GM23248 (cell line): ENCODE measurements at places on chromosomes 1 and 21.
A peak's percentile ranks its signal among the peaks of the same experiment; 100 is the strongest.

DNA sequence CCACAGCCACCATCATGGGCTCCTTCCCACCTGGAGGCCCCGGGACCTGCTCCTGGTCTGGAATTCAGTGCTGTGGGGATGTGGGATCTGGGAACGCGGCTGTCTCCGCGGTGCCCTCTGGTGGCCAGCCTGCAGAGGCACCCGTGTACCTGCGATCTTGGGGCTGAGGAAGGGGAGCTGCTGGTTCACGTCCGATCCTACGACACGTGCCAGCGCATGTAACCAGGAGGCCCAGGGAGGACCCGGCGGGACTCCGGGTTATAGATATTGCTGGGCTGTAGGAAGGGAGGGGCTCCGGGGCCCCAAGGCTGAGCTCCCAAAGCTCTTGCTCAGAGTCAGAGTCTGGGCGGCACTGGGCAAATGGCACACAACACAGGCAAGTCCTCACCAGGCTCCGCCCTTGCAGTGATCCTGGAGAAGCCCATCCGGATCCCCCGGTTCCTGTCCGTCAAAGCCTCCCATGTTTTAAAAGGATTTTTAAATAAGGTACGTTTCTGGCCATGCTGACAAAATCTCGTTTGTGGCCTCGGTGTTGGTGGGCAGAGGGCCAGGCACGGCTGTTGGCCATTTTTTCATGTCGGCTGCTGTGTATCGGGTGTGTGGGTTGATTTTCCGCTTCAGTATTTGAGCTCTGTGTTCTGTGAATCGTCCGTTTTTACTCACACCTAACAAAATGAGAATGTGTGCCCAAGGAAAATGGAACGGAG lies 20.1 kb downstream of the FAAP20 start:
- no peaks in the 10 kb centered on the region for H3K27me3 ChIP-seq
- no peaks in the 10 kb centered on the region for H3K36me3 ChIP-seq
- peak overlapping the region; percentile 72 for H3K4me3 ChIP-seq
- DNase-seq: peak; percentile 80
- H3K4me1 ChIP-seq: peaks cover 5% of the 10 kb centered on the region; the same call in 1 of the 2 replicates

GRCh38 chr1:17557986-17558385 lies 18.5 kb downstream of the ARHGEF10L start:
- no peak overlapping the region for H3K4me3 ChIP-seq
- DNase-seq: no peak
- H3K36me3 ChIP-seq: no peaks in the 10 kb centered on the region
- peaks cover 48% of the 10 kb centered on the region for H3K4me1 ChIP-seq
- no peak overlapping the region for H3K27ac ChIP-seq
- H3K27me3 ChIP-seq: no peaks in the 10 kb centered on the region

GRCh38 chr1:109508001-109508872 lies 1.3 kb downstream of the AMIGO1 start:
- H3K4me3 ChIP-seq: no peak overlapping the region
- peaks cover 4% of the 10 kb centered on the region; the same call in 1 of the 2 replicates for H3K4me1 ChIP-seq
- no peak for DNase-seq
- no peaks in the 10 kb centered on the region for H3K36me3 ChIP-seq

DNA sequence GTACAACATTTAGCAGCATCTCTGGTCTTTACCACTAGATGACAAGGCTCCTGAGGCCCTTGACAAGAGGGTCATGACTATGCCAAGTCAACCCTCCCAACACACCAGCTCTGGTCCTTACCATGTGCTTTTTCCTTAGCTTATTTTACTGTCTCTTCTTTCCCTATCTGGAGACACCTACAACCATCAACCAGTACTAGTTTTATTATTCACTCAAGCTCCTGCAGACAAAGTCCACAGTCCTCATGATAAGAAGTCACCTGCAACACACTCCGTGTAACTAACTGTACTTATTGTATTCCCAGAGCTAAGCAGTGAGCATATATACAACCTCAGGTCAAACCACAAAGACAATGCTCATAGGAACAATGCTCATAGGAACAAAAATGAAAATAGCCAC lies 15.3 kb downstream of the PABPC4 start:
- no peak overlapping the region for H3K27ac ChIP-seq
- H3K27me3 ChIP-seq: no peaks in the 10 kb centered on the region
- 0 out of 2 replicates have a peak, but pooled peaks cover 3% of the 10 kb centered on the region for H3K4me1 ChIP-seq
- no peak for DNase-seq

DNA sequence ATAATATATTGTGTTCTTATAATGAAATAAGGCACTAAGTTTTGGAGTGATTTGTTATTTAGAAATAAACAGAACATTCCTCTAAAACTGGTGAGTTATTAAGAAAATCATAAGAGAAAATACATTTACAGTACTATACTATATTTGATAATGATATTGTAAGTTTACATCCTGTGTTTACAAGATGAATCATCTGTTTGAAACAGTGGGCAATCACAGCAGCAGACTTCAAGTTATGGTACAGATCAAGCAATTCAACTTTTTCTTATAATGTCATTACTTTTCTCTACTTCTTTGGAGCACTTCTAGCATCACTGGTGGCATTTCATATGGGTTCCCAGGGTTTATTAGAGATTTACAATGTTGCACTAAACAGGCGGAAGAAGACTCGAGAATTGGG lies 86.5 kb upstream of the BRINP3 start:
- H3K4me3 ChIP-seq: no peak overlapping the region
- H3K4me1 ChIP-seq: no peaks in the 10 kb centered on the region
- H3K36me3 ChIP-seq: no peaks in the 10 kb centered on the region
- DNase-seq: no peak
- no peaks in the 10 kb centered on the region for H3K27me3 ChIP-seq

DNA sequence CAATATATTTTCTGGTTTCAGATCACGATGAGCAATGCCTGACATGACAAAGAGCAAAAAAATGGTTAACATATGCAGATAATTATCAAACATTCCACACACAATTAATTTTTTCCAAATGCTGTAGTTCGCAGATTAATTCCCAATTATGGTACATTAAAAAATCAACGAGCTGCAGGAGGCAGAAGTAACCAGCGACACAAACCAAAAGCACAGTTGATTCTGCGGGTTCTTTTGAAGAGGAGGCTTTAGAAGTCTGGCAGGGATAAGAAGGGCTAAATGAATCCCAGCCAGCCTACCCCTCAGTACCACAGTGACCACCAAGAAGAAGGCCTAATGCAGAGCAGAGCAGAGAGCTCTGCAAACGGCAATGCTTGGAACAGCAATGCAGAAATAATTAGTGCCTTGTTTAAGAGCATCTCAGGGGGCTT lies 17.0 kb upstream of the KNCN start:
- peak; percentile 20 for DNase-seq
- peaks cover 8% of the 10 kb centered on the region; the same call in 1 of the 2 replicates for H3K4me1 ChIP-seq
- no peaks in the 10 kb centered on the region for H3K27me3 ChIP-seq
- H3K36me3 ChIP-seq: peaks cover 12% of the 10 kb centered on the region; the same call in 1 of the 2 replicates
- no peak overlapping the region for H3K27ac ChIP-seq

DNA sequence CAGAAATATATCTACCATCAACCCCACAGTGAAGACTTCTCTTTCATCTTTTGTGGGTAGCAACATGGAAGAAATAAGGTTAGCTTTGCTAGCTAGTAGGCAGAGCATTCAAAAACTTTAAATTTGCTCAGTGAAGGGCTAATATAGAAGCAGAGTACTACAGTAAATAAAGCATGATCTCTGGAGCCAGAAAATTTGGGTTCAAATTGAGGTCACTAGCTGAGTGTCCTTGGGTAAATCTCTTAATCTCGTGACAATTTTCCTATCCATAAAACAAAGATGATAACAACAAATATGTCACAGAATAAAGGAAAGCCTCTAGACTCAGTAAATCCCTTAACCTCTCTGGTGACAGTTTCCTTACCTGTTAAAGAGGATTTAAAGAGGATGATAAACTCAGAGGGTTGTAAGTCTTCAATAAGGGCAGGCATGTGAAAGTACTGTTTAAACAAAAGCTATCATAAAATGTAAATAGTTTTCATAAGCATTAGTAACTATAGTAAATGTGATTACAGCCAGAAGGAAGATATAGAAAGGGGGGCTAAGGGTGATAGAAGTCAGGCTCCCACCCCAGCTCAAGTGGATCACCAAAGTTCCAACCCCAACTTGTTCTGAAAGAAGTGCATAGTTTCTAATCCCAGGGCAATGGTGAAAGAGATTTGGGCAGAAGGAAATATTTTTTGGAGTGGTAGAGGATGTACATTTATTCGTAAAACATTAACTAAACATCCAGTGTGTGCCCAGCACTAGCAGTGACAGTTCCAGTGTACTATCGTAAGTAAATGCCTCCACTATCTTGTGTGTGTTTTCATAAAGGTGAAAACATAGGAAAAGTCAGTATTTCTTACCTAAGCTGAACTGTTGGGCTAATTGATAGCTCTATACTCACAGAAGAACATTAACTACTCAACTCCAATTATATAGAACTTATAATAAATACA lies 24.8 kb downstream of the TM2D1 start:
- no peaks in the 10 kb centered on the region for H3K4me1 ChIP-seq
- H3K27ac ChIP-seq: no peak overlapping the region
- H3K36me3 ChIP-seq: peaks cover 51% of the 10 kb centered on the region
- no peaks in the 10 kb centered on the region for H3K27me3 ChIP-seq
- no peak for DNase-seq
- no peak overlapping the region for H3K4me3 ChIP-seq

- no peaks in the 10 kb centered on the region for H3K4me1 ChIP-seq
- H3K36me3 ChIP-seq: no peaks in the 10 kb centered on the region
- H3K27me3 ChIP-seq: no peaks in the 10 kb centered on the region
- no peak overlapping the region for H3K4me3 ChIP-seq
Measured at GRCh38 chr1:200143347-200143746, 115.8 kb downstream of the NR5A2 start.

GRCh38 chr1:91283421-91283726 lies 121.3 kb downstream of the HFM1 start:
- no peaks in the 10 kb centered on the region for H3K27me3 ChIP-seq
- H3K4me3 ChIP-seq: no peak overlapping the region
- H3K4me1 ChIP-seq: no peaks in the 10 kb centered on the region
- H3K27ac ChIP-seq: no peak overlapping the region
- no peaks in the 10 kb centered on the region for H3K36me3 ChIP-seq
- peak; percentile 21 for DNase-seq

DNA sequence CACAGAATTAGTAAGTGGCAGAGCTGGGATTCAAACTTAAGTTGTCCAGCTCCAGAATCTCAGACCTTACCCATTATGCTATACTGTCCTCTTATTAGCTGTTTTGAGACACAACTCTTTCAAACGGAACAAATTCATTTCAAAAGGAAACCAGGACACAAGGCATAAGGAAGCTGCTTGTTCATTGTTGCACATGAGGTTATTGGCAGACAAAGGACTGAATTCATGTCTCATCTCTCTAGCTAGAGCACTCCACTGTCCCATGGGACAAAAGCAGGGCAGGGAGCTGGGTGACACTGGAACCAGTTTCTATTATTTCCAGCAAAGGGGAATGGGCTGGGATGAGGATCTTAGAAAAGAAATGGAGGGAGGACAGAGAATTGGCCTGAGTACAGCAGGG lies 26.4 kb downstream of the CHI3L2 start:
- H3K4me1 ChIP-seq: no peaks in the 10 kb centered on the region
- peaks cover 17% of the 10 kb centered on the region for H3K27me3 ChIP-seq
- no peak overlapping the region for H3K27ac ChIP-seq
- H3K4me3 ChIP-seq: no peak overlapping the region
- no peaks in the 10 kb centered on the region for H3K36me3 ChIP-seq

- H3K4me3 ChIP-seq: no peak overlapping the region
- H3K27ac ChIP-seq: no peak overlapping the region
- H3K36me3 ChIP-seq: no peaks in the 10 kb centered on the region
- peaks cover 5% of the 10 kb centered on the region for H3K27me3 ChIP-seq
- H3K4me1 ChIP-seq: no peaks in the 10 kb centered on the region
Measured at GRCh38 chr1:214123061-214123784, 135.4 kb downstream of the PROX1 start.

- H3K4me1 ChIP-seq: no peaks in the 10 kb centered on the region
- no peaks in the 10 kb centered on the region; the same call in 1 of the 2 replicates for H3K27me3 ChIP-seq
- no peak for DNase-seq
Measured at GRCh38 chr1:181369416-181369815, 113.9 kb upstream of the CACNA1E start.

DNA sequence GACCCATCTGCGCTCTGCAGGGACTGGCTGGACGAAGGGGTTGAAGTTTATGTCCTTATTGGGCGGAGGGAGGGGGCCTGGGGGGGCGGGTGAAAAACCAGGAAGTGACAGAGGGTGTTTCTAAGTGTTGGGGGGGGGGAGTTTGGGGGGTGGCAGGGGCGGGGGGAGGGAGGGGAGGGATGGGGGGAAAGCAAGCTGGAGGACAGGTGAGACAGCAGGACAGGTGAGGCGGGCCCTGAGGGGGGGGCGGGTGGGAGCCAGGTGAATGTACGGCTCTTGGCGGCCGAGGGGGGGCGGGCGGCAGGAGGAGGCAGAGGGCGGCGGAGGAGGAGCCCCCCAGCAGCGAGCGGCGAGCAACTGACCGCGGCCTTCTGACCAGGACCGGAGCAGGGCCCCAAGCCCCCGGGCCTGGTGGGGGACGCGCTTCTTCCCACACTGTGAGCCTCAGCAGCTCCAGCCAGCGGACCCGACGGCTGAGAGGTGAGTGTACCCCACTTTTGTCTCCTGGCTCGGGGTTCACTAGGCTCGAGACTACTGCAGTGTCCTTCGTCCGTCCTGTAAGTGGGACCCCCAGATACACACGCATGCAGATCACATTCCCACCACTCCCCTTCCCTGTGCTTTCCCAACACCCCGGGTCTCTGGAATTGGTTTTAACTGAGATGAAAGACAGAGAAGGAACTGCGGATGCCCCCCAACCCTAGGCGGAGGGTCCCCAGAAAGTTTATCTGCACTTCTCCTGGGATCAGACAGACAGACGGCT lies at the start of gene ZBTB7B:
TSS of gene ZBTB7B (plus strand) at position 339 of the 763 bp plus-strand sequence. CDS start 11,859 bp downstream, outside the sequence.
- peak within 1 kb of the TSS; percentile 98 for H3K4me3 ChIP-seq
- no peaks in the 10 kb centered on the region for H3K27me3 ChIP-seq
- peaks cover 27% of the 10 kb centered on the region for H3K4me1 ChIP-seq
- H3K27ac ChIP-seq: peak within 1 kb of the TSS; percentile 67
- peak; percentile 57 for DNase-seq

DNA sequence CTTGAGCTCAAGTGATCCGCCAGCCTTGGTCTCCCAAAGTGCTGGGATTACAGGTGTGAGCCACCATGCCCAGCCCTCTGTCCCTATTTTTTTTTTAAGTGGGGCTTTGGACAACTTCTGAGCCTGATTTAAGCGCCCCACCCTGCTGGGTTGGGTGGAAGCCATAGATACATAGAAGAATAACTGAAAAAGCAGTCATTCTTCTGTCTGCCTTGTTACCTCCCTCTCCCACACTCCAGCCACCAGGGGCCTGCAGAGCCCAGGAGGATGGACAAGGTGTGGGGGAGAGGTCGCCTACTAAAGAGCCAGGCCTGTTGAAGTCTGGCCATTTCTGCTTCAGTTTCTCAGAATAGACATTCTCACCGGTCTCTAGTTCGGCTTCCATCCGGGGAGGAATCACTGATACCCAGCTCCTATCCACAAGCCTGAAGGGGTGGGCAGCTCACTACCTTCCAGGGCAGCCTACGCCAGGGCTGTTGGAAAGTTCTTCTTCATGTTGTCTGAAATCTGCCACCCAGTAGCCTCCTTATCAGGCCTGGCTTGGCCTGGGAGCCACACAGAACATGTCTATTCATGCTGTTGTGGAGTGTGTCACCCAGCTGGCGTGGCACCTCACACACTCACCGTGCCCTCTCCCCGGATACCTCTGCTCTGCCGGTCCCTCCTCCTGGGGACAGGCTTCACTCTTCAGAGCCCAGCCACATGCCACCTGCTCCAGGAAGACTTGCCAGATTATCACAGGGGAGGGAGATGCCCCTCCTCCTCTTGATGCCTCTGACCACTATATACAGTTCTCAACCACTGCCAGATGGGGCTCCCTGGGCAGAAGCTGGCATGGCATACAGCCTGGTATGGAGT lies 27.7 kb downstream of the KNCN start:
- DNase-seq: no peak
- no peaks in the 10 kb centered on the region for H3K36me3 ChIP-seq
- H3K4me3 ChIP-seq: no peak overlapping the region
- H3K27ac ChIP-seq: no peak overlapping the region
- peaks cover 34% of the 10 kb centered on the region for H3K4me1 ChIP-seq

- no peak overlapping the region for H3K4me3 ChIP-seq
- 0 out of 2 replicates have a peak, but pooled peaks cover 3% of the 10 kb centered on the region for H3K27me3 ChIP-seq
- no peak overlapping the region for H3K27ac ChIP-seq
- H3K36me3 ChIP-seq: no peaks in the 10 kb centered on the region
Measured at GRCh38 chr1:236619398-236619797, 15.1 kb upstream of the HEATR1 start.
